ENCODE measurements at places on chromosomes 11 and 22. TPM values are rescaled to one million over a fixed set of nuclear protein-coding genes. Genes with fewer than 3 reads are reported as not detected.
A peak's percentile ranks its signal among the peaks of the same experiment; 100 is the strongest.

Gene MFNG
- 90.9 TPM for total RNA-seq

GRCh38 chr11:117510646-117511045 is 183.0 kb downstream of the CEP164 start:
- no peak for DNase-seq

DNA sequence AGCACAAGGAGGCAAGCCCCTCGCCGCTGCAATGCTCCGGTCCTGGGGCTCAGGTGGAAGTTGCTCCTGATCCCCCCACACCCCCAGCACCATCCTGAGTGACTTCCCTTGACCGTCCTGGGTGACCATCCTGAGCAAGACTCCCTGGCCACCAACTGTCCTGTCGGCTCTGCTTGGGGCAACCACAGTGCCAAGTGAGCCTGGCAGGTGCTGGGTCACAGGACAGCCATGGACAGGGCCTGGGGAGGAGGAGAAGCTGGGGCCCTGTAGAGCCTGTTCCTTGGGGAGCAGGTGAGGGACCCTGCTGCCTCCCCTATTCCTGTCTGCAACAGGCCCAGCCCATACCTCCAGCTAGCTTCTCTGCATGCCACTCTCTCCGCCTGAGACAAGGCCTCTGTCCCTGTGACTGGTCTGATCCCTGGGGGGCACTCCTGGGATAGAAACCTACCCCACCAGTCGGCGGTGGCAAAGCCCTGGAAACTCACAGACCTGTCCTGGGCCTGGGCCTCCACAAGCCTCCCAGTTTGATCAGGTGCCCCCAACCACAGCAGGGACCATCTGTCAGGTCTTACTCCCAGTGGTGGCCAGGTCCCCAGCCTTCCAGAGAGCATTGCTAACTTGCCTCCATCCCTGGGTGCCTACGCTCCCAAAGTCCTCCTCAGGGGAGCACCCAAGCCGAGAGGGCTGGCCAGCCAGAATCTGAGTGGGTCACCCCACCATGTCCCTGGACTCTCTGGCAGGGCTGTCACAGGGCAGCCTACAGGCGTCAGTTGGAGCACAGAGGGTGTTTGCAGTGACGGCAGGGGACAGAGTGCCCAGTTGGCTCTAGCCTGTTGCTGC is 68.7 kb upstream of the WNT7B start:
- no peak for DNase-seq

GRCh38 chr11:130340671-130341319 is 26.1 kb upstream of the ZBTB44 start:
- peak; percentile 10 for DNase-seq

Gene VWCE
- total RNA-seq = 6.6 TPM

DNA sequence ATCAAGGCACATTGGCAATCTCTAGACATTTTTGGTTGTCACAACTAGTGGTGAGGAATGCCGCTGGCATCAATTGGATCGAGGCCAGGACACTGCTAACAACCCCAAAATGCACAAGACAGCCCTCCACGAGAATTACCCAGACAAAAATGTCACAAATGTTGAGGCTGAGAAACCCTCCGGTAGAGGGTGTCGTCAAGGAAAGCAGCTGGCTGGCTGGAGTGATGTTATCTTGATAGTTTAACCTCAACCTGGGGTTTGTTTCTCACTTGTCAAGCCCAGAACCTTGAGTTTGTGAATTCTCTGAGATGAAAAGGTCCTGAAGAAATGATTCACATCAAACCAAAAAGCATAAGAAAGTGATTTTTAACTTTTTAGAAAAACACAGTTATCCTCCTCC is 21.1 kb upstream of the TMPRSS13 start:
- peak; percentile 67 for DNase-seq

DNA sequence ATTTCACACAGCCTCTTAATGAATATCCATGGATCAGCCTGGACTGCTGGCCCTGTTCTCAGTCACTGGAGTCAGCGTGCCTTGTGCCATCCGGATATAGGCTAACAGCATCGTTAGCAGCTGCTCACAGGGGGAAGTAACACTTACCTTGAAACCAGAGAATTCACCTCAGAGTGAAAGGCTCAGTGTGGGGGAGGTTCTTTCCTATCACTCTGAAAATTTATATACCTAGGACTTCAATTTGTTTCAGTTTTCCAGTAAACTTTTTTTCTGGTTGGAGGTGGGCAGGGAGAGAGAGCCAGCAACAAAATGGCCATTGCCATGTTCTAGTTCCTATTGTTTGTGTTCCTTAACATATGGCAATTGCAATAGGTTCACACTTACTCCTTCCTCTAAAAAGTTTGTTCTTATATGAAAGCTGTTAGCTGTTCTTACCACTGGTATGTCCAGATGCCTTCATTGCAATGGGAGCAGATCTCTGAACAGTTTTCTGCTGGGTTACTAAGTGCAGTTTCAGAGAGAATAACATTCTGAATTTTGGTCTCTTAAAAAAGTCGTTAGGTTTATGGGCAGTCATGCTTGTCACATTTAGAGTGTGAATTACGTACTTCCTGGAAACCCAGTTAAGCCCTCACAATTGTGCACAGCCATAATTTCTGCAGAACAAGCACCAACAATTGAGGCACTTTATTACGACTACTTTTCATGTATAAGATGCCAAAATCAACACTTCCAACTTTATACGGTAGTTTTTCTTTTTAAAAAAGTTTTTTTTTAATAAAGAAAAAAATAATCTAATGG is 247.6 kb downstream of the CADM1 start:
- peak; percentile 7 for DNase-seq

DNA sequence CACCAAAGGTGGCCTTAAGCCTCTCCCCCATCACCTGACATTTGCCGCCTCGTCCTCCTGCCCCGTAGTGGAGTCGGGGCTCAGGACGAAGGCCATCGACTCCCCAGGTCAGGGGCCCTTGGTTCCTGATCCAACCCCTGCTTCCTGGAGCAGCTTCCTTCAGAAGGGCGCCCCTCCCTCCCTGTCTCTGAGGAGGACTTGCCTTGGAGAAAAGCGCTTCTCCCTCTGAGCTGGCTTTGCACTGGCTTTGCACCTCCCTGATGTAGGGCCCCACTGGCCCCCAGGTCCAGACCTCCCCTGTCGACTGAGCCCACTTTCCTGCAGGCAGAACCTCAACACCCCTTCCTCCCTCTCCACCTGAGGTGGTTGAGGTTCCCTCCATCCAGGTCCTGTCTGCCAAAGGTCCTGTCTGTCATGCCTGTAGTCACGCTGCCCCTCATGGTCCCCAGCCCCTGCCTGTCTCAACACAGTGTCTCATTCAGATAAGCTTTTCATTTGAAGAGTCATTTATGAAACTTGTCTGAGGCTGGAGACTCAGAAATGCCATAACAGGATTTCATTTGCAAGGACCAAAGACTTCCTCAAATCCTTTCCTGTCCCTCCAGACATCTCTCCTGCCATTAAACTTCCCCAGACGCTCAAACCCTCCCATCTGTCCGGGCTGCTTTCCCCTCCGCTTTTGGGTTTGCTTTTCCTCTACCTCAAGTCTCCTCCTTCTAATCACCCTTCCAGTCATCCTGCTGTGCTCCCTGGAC is 78.4 kb downstream of the MYO7A start:
- DNase-seq = no peak

DNA sequence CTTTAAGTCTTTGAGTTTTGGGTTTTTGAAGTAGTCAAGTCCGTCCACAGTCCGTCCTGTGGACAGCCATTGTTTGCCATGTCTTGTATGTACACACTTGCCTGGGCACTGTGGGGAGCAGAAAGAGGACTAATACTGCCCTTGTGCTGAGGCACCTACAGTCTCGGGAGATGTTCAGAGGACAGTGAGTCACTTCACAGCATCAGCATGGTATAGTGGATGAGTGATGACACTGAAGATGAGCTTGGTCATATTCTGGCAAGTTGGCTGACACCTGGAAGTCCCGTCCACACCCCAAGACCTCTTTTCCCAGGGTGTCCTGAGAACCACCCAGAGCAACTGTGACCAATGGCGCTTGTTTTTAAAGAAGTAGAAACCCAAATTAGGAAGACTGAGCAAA is 29.2 kb downstream of the NF2 start:
- DNase-seq = no peak

Gene FGF3
- total RNA-seq = not detected

- no peak for DNase-seq
These were observed 136.2 kb upstream of the ZC3H12C start for GRCh38 chr11:109957000-109957399.

DNA sequence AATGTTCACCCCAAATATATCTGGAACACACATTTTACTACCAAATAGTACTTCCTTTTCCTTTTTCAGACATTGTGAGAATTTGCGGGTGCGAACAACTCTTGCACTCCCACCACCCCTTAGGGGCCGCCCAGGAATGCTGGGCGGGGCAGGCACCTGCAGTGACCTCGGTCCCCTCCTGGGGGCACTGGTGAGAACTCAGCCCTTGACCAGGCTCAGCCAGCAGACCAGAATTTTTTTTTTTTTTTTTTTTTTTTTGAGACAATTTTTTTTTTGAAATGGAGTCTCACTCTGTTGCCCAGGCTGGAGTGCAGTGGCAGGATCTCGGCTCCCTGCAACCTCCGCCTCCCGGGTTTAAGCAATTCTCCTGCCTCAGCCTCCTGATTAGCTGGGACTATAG is 75.8 kb downstream of the ARHGAP8 start:
- peak; percentile 45 for DNase-seq

GRCh38 chr11:126892756-126893155 is 107.8 kb downstream of the KIRREL3 start:
- no peak for DNase-seq

DNA sequence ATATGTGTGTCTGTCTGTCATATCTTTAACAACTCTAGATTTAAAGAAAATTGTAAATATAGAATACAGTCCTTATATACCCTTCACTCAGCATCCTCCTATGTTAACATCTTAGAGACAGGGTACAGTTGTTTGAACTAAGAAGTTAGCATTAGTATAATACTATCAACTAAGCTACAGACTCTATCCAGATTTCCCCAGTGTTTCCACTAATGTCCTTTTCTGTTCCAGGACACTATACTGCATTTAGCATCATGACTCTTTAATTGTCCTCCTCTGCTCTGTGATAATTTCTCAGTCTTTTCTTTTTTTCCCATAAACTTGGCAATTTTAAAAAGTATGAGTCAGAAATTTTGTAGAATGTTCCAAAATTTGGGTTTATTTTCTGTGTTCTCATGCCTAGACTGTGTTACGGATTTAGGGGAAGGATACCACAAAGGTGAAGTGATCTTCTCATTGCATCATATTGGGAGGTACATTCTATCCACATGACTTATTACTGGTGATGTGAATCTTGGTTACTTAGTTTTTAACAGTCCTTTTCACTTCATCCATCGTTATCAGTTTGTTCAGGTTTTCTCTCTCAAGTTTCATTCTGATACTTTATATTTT is 168.4 kb downstream of the SBF2 start:
- no peak for DNase-seq

- peak; percentile 35 for DNase-seq
These were observed 20.2 kb downstream of the BPIFC start for GRCh38 chr22:32444068-32444467.

Gene LMO1
- total RNA-seq = not detected

- DNase-seq = no peak
These were observed 729.0 kb upstream of the ANO3 start for GRCh38 chr11:25602959-25603358.

Gene OR51E1
- total RNA-seq = not detected

DNA sequence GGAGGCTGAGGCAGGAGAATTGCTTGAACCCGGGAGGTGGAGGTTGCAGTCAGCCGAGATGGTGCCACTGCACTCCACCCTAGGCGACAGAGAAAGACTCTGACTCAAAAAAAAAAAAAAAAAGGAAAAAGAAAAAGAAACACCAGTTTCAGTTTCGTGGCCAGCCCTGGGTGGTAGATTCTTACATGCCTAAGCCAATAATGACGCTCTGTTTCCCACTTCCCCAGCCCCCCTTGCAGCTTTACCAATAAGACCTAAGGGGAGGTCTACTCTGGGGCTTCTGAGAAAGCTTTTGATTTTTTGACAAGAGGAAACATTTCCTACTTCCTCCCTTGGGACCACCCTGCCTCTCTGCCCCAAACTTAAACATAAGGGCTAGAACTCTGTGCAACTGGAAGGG is 30.0 kb upstream of the PTPRJ start:
- peak; percentile 66 for DNase-seq
